Cardiac septum (tissue), 1 donor: ENCODE measurements at places on chromosomes 6 and 20. TPM values are rescaled to one million over a fixed set of nuclear protein-coding genes. Genes with fewer than 3 reads are reported as not detected.

Gene RAB32
- total RNA-seq = 8.2 TPM

Gene TTBK1
- 0.35 TPM for total RNA-seq

Gene CTNNBL1
- total RNA-seq = 42.1 TPM

DNA sequence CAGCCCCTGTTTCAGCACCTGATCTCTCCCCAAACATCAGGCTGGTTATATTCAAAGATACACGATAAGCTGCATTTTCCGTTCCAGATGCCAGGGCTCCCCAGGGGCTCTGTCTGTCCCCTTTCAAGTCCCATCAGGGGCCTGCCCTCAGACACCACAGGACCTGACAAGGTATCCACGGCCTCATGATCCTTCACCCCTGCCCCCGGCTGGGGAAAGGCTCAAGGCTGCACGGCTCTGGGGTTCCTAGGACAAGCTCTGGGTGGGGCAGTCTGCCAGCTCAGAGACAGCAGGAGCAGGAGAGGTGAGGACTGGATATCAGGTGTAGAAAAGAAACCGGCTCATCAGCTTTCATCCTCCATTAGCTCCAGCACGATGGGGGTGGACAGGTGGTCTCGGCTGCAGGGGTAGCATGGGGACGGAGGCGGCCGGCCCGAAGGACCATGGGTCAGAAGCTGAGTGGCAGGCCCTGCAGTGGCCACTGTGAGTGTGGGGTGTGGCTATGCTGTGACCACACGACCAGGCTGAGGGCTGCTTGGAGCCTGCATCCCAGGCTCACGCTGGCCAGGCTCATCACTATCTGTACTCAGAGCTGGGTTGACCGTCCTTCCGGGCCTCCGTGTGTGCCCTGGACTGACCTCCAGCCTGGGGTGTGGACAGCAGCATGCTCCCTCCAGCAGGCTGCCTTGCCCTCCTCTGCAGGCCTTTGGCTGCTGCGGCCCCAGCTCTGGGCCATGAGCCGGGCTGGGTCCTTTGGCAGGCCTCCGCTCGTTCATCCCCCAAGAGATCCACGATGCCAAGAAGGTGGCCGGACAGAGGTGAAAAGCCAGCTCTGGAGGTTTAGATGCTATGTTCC, 386.2 kb downstream of the THBS2 start:
- no peak for DNase-seq

DNA sequence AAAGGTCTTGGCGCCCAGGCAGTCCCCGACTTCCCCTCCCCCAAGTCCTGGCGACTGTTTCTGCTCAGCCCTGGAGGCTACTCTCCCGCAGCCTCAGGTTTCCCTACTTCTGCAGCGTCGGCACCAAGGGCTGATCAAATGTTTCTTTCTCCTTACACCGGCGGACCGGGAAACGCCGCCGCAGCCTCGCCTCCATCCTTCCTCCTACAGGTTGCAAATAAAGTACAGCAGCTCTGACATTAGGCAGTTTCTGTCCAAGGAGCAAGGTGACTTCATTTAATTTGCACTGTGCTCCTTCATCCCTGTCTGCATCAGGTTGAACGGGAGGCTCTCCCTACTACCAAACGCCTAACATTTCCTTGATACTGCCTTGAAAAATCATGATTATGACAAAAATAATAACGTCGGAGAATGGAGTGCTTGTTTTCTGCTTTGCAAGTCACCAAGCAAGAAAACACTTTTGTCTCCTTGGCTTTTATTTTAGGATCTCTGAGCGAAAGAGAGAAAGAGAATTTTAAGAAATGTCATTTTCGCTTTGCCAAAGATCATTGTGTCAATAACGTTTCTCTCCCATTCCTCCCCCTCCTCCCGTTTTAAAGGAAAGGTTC, 1.0 kb downstream of the CLIC5 start:
- no peak for DNase-seq
